ENCODE measurements at places on chromosomes 2 and 18.

GRCh38 chr18:50099725-50100407, 95.1 kb downstream of the MYO5B start:
- no peak for DNase-seq

DNA sequence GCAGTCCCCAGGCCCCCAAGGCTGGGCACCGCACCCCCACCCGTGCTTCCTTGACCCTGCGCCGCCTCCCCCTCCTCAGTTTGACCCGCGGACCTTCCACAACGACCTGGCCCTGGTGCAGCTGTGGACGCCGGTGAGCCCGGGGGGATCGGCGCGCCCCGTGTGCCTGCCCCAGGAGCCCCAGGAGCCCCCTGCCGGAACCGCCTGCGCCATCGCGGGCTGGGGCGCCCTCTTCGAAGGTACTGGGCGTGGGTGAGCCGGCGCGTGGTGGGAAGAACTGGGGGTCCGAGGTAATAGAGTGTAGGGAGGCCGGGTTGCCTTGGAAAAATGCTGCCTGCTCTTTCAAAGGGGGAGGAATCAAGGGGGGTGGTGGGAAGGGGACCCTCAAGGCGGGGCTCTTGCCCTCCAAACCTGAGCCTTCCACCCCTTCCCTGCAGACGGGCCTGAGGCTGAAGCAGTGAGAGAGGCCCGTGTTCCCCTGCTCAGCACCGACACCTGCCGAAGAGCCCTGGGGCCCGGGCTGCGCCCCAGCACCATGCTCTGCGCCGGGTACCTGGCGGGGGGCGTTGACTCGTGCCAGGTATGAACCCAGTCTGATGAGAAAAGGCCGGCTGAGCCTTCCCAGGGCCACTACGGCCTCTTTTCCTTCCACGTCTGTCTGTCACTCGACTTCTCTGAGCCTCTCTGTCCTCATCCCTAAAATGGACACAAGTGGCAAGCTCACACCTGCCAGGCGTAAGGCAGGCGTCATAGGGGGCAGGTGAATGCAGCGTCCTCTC, 2.6 kb downstream of the PRSS56 start:
- no peak for DNase-seq

- DNase-seq, result no peak
These were observed 22.9 kb downstream of the ZNF532 start for GRCh38 chr18:58887613-58887963.

DNA sequence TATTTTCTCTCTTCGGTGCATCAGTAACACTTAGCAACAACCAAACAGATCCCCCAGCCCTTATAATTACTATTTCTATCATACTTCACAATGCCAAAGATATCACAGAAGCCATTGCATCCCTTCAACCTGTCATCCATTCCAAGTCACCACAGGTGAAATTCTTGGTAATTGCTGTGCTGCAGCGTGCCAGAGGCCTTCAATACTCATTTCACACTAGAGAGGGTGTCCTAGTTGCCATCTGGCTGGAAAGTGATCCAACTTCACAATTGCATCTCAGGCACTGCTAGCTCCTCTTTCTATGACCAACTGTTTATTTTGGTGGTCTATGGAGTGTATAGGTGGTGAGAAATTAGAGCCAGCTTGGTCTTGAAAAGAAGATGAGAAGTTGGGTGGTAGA, 131.2 kb downstream of the NUP35 start:
- no peak for DNase-seq

DNA sequence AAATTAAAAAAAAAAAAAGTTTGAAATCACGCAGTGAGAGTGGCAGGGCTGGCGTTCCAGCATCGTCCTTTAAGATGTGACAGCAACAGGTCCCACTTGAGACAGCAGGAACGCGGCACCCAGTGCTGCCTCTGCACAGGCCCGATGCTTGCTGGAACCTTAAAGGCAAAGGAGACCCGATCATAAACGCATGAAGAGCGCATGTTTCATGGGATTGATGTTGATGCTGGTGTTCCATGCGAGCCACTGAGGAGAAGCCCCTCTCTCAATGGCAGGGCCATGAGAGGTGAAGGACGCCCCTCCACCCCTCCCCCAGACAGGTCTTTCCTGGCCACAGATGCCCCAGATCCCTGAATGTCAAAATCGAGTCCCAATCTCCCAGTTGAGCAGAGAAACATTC, 17.9 kb upstream of the ALPI start:
- no peak for DNase-seq

All from activated naive CD4-positive, alpha-beta T cell (primary cell).